ENCODE measurements at places on chromosomes 7 and 10. TPM values are rescaled to one million over a fixed set of nuclear protein-coding genes. Genes with fewer than 3 reads are reported as not detected.

GRCh38 chr10:132443983-132444876 is 47.2 kb downstream of the PWWP2B start:
- DNase-seq: no peak

- DNase-seq: no peak
These were observed 56.3 kb upstream of the BMPER start for GRCh38 chr7:33849004-33849403.

- no peak for DNase-seq
These were observed 9.5 kb upstream of the SH2D4B start for GRCh38 chr10:80528185-80528700.

Gene CYP3A7
- total RNA-seq: not detected

DNA sequence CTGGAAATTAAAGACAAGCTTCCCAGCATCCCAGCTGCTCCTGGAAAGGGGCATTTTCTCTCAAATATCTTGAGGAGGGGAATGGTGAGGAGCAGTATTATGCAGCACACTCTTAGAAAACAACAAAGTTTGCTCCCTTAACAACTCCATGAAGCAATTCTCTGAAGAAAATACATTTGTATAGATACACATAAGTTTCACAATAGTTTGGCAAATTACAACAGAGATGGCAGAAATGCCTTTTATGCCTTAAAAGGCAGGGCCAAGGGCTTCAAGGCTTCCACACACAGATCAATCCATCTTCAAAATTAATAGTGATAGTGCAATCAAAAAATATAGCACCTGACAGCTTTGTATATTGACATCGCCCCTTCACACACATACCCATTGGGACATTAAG is 12.2 kb downstream of the DGKI start:
- DNase-seq: no peak

- DNase-seq: no peak
These were observed 53.7 kb upstream of the AHR start for GRCh38 chr7:17244786-17245185.

DNA sequence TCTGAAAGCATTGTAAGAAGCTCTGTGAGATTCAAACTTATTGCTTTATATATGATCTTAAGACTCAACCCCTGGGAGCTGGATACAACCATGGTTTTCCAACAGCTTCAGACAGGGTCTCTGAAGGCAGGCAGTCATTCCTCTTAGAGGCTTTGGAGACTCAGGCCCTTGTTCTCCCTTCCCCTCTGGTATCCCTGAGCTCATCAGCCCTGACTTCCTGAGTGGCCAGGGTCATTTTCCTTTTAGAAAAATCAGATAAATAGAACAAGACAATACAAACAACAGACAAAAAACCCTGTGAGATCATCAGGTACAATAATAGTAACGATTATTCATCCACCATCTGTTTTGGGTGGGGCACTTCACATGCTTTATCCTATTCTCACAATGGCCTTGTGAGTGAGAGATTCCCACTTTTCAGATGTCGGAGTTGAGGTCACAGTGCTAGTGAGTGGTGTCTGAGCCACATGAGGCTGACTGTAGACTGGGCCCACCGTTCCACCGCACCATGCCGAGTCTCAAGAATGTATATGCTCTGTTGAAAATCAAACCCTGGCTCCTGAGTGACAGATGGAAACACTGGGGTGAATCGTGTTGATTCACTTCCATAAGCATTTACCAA is 144.2 kb downstream of the CXCL12 start:
- no peak for DNase-seq

DNA sequence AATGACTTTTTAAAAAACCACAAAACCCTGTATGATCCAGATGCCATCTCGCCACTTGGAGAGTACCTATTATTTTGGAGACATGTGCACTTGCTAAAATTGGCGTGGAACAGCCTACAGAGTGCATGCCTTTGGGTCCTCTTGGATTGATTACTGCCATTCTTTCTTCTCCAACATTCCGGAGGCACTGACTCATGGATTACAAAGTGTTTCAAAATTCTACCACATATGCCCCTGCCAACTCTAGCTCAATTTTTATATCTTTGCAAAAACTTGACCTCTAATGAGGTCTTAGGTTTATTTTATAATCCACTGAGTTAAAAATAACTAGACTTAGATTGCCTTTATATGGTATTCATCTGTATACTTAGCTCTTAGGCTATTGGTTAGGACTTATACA is 55.8 kb upstream of the KIF5B start:
- DNase-seq: no peak

GRCh38 chr10:107031931-107032699 is 132.4 kb downstream of the SORCS1 start:
- DNase-seq: no peak

DNA sequence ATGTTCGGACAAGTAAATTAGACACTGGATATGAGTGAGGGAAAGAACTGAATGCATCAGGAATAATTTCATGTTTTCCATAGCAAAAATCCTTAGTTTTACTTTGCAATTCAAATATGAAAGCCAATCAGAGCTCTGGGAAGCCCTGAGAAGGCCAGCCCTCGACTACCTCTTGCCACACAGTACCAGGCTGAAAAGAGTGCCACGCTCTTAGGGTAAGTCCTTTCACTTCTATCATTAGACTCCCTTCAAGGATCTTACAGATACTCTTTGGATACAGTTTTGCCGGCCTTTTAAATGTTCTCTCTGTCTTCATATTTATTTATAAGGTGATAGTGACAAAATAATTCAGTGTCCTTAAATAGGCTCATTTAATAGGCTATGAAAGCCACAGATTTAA is 1.9 kb downstream of the COBL start:
- peak; percentile 48 for DNase-seq
